ENCODE measurements at places on chromosomes 4 and X.

- DNase-seq = no peak
Measured at GRCh38 chr4:52868133-52868532, 6.0 kb downstream of the RASL11B start.

DNA sequence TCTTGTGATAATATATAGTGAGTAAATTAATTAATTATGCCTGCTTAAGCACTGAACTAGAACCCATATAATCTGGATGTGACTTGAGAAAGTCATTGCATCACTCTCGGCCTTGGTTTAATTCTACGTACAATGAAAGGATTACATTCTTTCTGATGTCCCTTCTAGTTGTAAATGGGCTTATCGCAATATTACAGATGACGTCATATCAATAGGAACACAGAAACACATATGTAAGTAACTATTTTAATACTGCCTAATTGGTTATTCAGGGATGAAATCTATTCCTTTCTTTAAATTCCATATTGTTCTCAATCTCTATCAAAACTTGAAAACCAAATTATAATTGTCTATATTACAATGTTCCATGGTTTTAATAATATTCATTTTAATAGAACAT lies 504.6 kb downstream of the PRR32 start:
- DNase-seq = no peak

DNA sequence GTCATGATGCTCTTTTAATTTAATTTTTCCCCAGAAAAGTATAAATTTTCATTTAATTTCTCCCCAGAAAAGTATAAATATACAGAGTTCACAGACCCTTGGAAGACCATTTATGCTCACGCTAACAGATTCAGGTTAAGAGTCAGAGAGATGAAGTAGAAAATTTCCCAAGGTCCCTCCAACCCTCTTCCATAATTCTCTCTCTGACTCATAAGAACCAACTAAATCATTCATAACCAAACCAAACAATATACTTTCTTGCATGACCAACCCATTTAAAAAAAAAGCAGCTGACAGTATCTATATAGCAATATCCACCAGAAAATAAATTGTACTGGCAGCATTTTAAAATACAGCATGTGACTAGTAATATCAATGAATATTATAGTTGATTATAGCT lies 3.9 kb downstream of the KLHL8 start:
- no peak for DNase-seq

DNA sequence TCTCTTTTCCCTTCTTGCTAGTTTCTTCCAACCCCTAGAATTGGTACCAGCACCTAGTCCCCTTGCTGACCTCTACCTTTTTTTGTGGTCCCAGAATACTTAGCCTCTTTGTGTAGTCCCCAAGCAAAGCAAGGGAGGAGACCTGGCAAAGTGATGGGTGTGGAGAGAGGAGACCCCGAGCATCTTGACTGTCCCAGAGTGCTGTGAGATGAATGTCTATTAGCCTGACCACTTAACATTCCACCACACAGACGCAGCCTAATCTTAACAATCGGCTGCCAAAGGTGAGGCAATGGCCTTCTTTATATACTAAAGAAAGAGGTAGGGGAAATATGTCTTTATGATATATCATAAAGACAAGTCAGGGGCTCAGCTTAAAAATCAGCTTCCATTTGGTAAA lies 55.9 kb downstream of the TRIM2 start:
- DNase-seq = no peak

- no peak for DNase-seq
Measured at GRCh38 chr4:123699880-123700771, 303.5 kb downstream of the SPRY1 start.

DNA sequence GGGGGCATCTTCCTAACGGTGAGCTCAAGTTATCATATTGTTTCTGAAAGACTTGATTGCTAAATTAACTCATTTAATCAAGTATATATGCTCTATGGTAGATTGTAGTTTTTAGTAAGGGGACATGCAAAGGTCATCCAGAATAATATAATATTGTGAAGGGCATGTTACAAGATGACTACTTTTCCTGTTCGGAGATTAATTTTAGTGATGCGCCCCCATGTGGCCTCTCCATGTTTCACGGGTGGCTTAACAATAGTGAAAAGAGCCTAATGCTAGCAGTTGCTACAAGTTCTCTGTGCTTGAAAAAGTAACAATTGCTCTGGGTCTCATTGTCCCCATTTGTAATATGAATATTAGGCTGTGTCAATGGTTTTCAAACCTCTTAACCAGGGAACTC lies 12.2 kb downstream of the SMPX start:
- DNase-seq = no peak

DNA sequence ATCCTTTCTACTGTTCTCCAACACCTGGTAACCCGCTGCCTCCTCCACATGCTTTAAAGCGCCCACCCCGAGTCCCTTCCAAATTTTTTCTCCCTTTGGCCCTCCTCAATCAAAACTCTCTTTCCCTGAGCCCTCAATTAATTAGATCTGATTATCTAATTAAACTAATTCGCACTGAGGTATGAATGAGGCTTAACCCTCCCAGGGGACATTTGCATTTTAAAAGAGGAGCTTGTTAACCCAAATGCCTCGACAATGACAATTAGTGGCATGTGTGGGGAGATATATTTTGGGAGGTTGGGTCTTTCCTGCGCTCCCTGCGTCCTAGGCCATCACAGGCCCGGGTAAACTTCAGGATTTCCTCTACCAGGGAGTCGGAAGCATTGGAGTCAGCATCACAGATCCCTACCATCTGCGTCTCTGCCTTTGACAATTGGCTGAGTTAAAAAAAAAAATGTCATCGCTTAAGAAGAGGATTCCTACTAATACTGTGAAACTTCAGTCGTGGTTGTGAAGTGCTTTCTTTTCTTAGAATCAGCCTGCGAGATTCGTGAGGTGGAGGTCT lies 50.6 kb downstream of the TENM3 start:
- no peak for DNase-seq

GRCh38 chr4:53974561-53974960 lies 89.8 kb downstream of the CHIC2 start:
- DNase-seq = no peak

DNA sequence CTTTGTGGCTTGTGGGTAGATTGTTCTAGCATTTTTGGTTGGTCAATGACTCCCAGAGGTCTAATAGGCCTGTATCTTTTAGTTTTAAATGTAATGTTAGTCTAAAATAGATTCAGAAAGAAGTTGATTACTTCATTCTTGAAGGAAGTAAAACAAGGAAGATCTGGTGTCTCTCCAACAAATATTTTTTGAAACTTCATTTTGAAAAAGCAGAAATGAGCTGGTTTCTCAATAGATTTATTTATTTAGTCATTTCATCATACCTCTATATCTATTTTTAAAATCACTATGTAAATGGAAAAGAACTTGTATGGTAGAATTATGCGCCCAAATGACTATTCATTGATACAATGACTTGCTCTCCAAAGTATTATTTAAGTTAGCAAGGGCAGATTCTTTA lies 7.2 kb downstream of the HTR2C start:
- no peak for DNase-seq

DNA sequence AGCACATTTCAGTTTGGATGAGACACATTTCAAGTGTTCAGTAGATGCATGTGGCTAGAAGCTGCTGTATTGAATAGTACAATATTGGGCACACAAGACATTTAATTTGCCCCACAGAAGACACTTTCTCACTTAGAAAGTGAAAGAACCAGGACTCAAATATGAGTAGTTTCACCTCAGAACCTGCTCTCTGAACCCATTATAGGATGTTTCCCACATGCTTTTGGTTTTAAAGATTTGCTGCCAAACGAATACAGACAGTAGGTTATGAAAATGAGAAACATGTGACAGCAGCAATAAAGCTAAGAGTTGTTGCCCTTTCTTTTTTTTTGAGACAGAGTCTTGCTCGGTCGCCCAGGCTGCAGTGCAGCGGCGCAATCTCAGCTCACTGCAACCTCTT lies 32.3 kb downstream of the C4orf54 start:
- DNase-seq = no peak

GRCh38 chr4:182642831-182643230 lies 274.4 kb downstream of the DCTD start:
- no peak for DNase-seq

- no peak for DNase-seq
Measured at GRCh38 chrX:123807835-123808416, 51.9 kb upstream of the XIAP start.

- DNase-seq = no peak
Measured at GRCh38 chrX:133297284-133297683, 79.1 kb upstream of the TFDP3 start.

DNA sequence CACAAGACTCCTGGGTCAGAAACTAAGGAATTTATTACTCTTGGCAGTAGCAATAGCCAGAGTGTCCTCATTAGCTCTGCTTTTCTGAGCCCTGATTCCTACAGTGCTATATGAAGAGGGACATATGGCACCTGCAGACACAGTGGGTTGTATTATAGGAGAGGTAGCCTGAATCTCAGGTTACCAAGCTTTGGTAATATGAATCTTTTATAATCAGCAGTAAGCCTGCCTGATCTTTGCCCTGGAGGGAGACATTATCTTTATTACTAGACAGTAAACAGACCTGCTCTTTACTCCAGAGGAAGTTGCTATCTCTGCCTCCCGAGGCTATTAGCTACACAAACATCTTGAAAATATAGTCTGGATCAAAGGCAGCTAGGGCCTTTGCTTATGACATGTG lies 62.5 kb upstream of the HOPX start:
- no peak for DNase-seq

DNA sequence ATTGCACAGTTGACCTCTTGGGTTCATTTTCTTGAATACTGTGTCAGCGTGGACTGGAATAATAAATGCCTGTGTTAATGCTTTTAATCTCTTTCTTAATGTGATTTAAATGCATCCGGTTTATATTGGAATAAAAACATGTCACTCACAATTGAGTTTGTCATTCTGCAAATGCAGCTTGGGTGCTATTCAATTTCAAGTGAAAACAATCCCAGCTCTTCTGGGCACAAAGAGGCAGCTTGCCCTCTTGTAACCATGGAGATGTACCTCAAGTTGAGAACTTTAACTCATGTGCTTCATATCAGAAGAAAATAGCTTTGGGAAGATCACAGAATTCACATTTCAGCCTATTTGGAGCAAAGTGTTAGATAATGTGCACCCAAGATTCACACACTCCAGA lies 355.7 kb upstream of the GNPDA2 start:
- DNase-seq = no peak

DNA sequence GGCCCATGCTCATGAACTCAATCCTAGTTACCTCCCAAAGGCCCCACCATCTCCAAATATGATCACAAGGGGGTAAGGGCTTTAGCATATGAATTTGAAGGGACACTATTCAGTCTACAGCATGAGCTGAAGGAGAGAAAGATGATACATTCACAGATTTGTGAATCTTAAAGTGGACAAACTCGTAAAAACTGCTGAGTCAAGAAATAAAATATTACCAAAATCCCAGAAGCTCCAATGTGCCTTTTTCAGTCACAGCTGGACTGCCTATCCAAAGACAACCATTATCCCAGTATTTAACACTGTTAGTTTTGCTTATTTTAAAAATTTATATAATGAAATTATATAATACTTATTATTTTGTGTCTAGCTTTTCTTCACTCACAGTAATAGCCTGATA lies 109.0 kb downstream of the CXXC4 start:
- DNase-seq = no peak

DNA sequence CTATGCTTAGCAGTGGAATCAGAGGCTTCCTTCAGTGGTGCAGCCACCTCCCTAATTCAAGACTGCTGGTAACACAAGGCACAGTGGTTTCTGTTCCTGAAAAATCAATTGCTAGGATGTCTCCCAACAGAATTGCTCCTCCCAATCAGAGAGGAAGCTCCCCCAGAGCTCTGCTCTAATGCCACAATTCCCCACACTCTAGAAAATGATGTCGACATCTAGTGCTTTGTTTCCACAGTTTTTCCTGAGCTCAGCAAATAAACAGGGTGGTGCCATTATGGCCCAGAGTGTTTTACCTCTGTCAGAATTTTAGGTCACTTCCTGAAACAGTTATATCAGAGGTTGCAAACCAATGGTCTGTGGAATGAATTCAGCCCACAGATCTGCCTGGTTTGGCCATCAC lies 24.7 kb downstream of the TAB3 start:
- no peak for DNase-seq

- no peak for DNase-seq
Measured at GRCh38 chr4:1600211-1600780, 83.8 kb downstream of the FAM53A start.

DNA sequence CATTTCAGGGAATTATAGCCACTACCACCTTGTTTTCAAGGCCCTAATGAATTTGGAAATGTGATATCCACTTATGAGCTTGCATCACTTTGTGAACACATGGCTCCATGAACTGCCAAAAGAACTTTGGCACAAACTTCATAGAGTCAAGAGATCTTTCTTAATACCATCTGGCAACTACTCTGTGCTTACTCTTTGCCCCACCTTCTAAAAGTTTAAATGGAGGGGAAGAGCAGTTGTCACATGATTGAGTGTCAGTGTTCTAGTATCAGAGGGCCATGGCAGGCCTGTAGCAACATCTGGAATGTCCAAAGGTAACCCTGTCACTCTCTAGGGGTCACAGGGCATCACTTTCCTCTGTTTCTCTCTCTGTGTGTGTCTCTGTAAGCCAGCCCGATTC lies 2.6 kb upstream of the ADH1B start:
- DNase-seq = no peak

DNA sequence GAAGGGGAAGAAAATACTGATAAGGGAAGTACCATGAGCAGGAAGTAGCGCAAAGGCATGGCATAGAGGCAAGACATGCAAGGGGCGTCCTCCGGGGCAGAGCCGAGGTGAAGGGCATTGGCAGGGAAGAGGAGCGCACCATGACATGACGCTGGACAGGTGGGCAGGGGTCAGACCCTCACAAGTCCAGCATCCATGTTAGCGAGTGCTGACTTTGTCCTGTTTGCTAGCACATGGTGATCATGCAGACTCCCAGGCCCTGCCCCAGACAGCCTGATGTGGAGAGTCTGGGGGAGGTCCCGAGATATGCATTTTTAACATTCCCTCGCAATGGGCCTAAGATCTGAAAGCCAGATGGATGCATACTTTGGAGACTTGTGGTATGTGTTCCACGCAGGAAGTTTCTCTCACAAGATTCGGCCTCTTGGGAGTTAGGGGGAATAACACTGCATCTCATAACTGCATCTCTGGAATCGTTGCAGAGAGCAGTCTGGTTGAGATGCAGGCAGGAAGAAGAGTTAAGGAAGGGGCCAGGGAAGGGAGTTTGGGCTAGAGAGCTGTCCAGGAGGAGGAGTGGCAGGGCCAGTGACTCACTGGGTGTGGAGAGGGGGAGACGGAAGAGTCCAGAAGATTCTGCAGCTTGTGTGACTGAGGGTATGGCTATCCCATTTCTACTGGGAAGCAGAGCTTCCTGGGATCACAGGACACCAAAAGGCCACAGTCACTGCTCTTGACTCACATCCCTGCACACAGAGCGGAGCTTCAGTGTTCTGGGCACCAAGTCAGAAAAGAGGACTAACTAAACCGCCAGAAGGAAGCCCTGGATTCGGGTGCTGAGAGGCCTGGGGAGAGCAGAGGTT lies 59.7 kb downstream of the FAM184B start:
- no peak for DNase-seq

- DNase-seq = no peak
Measured at GRCh38 chr4:156346959-156347385, 393.3 kb upstream of the CTSO start.

DNA sequence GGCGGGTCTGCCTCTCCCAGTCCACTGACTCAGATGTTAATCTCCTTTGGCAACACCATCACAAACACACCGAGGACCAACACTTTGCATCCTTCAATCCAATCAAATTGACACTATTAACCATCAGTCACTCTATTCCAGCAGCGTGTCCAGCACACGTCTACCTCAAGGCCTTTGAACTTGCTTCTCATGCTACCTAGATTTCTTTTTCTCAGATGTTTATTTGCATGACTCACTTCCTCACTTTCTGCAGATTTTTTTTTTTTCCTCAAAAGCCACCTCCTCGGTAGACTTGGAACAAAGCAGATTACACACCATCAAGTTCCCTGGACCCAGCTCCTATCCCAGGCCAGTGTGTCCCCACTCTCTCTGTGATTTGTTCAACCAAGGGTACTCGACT lies 49.5 kb downstream of the SUPT20HL2 start:
- DNase-seq = no peak
